Endodermal cell (in vitro differentiated cells): ENCODE measurements at places on chromosomes 2 and 18.

GRCh38 chr18:76977684-76978232, 154.8 kb downstream of the MBP start:
- DNase-seq: peak; percentile 28

GRCh38 chr18:79402977-79403722, 7.4 kb downstream of the NFATC1 start:
- DNase-seq: peak; percentile 69

DNA sequence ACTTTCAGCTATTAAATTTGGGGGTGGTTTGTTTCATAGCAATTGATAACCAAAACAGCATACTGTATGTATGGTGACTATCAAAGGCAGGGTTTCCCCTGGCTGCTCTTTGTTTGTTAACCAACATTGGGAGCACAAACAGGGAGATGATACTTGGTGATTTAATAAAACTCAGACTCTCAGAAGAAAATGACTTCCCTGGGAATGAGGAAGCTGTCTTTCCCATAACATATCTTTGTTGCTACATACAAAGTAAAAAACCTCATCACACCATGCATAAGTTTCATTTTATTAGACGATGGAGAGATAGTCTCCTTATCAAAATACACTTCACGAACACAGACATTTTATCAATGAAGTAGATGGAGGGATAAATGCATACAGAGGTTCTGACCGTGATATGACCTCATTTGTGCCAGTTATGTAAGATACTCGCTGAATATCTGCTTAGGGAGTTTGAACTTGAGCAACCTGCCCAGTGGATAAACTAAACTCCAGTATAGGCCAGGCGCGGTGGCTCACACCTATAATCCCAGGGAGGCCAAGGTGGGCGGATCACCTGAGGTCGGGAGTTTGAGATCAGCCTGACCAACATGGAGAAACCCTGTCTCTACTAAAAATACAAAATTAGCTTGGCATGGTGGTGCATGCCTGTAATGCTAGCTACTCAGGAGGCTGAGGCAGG, 3.8 kb upstream of the NFE2L2 start:
- no peak for DNase-seq

DNA sequence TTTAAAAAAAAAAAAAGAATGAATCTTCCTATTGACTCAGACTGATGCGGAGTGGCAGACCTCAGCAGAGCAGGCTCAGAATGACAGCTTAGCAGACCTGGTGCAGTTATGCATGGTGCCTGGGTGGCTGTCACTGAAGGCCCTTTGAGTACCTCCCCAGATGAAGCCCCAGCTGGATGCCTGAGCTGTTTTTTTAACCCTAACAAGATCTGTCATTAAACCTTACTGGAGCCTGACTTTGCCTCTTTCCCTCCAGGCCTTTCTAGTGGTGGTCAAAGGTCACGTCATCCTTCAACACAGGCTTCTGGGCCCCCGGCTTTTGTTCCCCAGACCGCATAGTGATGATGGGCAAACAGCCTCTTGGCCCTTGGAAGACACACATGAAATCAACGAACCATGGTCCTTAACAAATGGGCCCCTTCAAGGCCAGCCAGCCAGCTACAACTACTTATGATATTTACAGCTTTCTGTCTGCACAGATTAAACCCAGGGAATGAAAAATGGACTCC, 138.3 kb upstream of the CYP1B1 start:
- peak; percentile 55 for DNase-seq

- peak; percentile 88 for DNase-seq
Measured at GRCh38 chr2:30026091-30027055, 105.0 kb upstream of the ALK start.

GRCh38 chr2:84495539-84496146, 20.7 kb upstream of the DNAH6 start:
- DNase-seq: no peak

- peak; percentile 14 for DNase-seq
Measured at GRCh38 chr2:237889016-237889415, 29.6 kb downstream of the RAMP1 start.

DNA sequence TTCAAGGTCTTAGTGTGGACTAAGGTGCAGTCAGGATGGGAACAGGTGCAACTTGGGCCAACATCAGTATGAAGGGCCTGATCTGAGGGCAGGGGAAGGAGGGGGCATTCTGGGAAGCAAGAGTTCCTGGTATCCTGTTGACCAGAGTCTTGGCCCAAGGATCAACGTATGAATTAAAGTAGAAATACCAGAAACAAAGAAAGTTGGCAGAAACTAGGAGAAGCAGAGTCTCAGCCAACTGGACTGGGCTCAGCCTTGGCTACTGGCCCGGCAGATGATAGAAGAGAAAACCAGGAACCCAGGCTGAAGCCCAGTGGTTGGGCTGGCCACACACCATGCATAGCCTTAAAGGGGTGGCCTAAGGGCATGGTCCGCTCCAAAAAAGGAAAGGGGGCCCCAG, 2.3 kb downstream of the CETN1 start:
- no peak for DNase-seq

DNA sequence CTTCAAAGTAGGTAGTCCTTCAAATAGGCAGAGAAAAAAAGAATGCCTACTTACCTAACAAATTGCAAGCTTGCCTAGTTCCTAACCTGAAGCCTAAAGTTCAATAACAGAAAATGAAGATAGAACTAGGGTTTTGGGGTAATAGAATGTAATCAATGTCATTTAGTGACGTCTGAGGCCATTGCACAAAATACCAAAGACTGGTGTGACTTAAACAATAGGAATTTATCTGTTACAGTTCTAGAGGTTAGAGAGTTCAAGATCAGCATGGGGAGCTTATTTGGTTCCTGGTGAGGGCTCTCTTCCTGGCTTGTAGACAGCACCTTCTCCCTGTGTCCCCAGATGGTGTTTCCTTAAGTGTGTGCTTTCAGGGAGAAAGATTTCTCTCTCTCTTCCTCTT, 4.7 kb upstream of the NPC1 start:
- no peak for DNase-seq

GRCh38 chr2:240288087-240288521, 147.4 kb upstream of the GPC1 start:
- DNase-seq: peak; percentile 35

DNA sequence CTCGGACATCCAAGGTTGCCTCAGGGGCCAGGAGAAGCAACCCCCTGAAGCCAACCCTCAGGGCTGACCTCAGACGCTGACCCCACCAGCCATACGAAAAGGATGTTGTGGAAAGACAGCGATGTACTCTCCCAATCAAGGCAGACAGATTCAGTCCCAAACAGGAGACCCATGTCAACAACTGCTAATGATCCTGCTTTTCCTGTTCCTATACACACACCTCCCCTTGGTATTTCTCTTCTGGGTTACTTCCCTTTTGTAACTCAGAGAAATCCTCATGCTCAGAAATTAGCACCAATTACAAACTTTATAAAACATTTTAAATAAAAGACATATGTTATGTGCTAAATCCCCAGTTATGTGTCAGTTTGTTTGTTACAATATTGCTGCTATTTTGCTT, 120.8 kb downstream of the PID1 start:
- DNase-seq: no peak
